ENCODE measurements at places on chromosomes 5 and 9. TPM values are rescaled to one million over a fixed set of nuclear protein-coding genes. Genes with fewer than 3 reads are reported as not detected.

DNA sequence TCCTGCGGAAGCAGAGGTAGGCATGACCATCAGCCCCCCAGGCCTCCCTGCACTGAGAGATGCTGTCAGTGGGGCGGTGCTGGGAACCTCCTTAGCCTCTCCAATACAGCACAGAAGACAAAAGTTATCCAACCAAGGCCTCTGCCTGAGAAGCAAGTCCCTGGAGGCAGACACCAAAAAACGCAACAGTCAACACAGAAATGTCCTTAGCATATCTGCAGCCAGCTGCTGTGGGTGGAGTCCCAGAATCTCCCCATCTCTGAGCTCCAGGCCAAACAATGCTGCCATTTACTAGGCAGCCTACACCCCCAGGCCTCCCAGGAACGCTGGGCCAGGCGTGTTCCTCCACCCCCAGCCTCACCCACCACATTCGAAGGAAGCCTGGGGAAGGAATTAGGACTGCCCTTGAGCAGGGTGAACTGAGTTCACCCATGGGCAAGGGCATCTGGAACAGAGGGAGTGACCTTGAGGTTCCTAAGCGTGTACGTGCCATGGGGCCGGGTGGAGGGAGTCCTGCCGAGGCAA lies 43.7 kb downstream of the STK10 start:
- no peak for DNase-seq

GRCh38 chr5:79966448-79966847 lies 24.6 kb downstream of the MTX3 start:
- no peak for DNase-seq

DNA sequence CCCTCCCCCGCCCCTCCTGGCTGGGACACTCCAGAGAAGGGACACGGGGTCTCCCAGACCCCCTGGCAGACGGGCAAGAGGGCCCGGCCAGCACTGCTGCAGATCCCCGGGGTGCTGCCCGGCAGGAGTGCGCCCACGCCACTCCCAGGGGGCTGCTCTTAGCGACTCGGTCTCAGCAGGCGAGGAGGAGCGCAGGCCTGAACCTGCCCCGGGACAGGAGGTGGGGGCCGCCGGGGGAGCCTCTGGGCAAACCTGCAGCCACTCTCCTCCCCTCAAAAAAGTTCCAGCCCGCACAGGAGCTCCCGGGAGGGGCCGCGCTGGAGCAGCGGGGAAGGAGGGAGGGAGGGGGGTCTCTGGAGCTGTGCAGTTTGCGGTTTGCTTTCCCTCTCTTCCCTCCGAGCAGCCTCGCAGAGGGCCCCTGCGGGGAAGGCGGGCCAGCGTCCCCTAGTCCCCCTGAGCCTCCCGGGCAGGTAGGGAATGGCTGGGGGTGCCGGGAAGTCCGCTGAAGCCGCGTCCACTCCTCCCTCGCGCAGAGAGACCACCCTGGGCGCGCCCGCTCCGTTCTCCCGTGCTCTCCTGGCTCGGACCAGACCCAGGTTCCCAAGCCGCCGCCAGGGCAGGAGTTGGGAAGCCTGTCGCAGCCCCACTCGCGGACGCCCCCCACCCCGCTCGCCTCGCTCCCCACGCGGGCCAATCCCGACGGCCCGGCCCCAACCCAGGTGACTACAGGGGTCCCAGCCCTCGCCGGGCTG lies 44.2 kb downstream of the NACC2 start:
- DNase-seq = no peak

- DNase-seq = no peak
These were observed 69.8 kb upstream of the TNFSF8 start for GRCh38 chr9:115000217-115000639.

DNA sequence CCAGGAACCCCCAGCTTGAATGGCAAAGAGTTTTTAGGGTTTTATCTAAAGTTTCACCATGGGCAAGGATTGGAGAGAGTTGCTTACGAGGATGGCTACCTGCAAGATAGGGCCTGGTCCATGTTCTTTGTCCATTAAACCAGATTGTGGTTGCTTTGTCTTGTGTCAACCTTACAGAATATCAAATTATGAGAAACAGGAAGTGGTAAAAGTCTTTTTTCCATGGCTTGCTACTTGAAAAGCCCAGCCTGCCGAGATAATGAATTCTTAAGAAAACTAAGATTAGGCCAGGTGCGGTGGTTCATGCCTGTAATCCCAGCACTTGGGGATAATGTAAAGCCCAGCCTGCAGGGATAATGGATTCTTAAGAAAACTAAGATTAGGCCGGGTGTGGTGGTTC lies 24.4 kb downstream of the ZNF474 start:
- DNase-seq = no peak

- DNase-seq = no peak
These were observed 799.3 kb upstream of the NUDT12 start for GRCh38 chr5:104361932-104362331.

OTULINL gene
- total RNA-seq = 4.0 TPM

DNA sequence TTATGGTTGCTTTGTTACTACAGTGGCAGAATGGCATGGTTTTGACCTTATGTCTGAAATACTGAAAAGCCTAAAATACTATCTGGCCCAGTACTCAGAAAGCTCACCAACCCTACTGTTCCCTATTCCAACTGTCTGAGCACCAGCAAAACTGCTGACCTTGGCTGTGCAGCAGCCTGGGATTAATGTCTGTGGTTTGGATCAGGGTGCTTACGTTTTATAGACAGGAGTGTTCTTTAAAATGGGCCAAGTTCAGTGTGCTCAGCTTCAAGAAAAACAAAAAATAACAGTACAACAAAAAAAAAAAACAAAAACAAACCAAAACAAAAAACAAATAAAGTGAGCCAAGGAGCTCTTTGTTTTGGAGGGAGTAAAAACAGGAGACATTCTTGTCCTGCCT lies 36.4 kb downstream of the SLC28A3 start:
- no peak for DNase-seq

BAAT gene
- total RNA-seq = 0.16 TPM

IFNK gene
- total RNA-seq = not detected

GRCh38 chr9:110897943-110898342 lies 140.3 kb downstream of the LPAR1 start:
- no peak for DNase-seq

DNA sequence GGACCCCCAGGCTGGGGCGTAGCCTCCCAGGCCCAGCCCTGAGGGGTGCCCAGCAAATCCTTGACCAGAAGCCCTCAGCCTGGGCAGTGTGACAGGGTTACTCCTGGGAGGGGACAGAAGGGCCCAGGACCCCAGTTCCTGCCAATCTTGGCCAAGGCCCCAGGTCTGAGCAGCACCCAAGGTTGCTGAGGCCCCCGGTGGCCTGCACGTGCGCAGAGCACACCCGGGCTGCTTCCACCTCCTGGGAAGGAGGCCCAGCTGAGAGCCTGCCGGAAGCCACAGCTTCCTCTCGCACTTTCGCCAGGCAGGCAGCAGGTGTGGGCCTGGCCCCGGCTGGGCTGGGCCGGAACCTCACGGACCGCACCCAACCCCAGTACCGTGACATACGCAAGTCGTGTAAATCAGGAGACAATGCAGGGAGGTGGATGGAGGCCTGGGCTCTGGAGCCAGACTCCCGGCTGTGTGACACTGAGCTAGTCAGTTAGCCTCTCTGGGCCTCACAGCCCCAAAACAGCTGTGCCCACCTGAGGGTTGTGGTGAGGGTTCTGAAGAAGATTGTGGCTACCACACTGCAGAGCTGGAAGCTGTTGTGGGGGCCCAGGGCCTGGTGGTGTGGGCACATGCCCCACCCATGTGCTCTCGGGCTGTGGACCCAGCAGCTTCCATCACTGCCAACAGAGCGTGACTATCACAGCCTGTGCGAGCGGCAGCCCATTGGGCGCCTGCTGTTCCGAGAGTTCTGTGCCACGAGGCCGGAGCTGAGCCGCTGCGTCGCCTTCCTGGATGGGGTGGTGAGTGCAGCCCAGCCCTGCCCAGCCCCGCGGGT lies 5.1 kb downstream of the GRK6 start:
- DNase-seq = peak; percentile 33

GRCh38 chr5:169723103-169723831 lies 86.2 kb downstream of the DOCK2 start:
- DNase-seq = no peak

KCNT1 gene
- not detected for total RNA-seq

DNA sequence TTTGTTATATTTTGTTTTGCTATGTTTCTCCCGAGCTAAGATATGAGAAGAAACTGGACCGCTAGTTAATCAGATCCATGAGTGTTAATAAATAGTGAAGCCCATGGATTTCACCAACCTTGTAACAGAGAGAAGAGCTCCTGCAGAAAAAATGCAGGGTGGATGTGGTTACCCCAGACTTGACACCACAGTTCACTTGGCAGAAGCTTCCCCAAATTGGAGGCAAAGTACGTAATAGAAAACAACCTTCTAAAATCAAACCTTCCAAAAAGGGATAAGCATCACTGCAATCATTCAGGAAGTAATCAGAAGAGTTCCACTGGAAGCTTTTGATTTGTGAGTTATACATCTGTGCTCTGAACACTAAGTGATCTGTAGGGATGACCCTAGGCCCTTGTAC lies 267.5 kb downstream of the ACTL7B start:
- no peak for DNase-seq
